ENCODE measurements at places on chromosomes 5 and 9. TPM values are rescaled to one million over a fixed set of nuclear protein-coding genes. Genes with fewer than 3 reads are reported as not detected.

The PCDHA1 gene
- polyA plus RNA-seq, result 0.09 TPM

DNA sequence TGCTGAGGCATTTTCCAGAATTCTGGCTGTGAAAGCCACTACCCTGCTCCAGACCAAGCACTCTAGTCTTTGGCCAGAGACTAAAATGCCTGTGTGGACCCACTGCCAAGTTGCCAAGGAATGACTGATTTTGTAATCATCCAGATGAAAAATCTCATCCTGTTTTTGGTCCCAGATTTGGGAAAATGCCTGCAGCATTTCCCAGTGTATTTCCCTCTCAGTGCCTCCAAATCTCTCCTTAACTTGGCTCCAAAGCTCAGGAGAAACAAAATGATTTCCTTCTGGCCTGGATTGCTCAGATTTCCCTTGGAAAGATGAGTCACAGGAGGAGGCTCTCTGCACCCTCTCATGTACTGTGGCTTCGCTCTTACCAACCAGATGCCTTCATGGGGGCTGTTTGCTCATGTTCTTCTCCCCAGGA, 335.2 kb upstream of the TARS1 start:
- no peak for DNase-seq

- no peak for DNase-seq
Observed at GRCh38 chr9:3508078-3508431, 17.7 kb downstream of the RFX3 start.

DNA sequence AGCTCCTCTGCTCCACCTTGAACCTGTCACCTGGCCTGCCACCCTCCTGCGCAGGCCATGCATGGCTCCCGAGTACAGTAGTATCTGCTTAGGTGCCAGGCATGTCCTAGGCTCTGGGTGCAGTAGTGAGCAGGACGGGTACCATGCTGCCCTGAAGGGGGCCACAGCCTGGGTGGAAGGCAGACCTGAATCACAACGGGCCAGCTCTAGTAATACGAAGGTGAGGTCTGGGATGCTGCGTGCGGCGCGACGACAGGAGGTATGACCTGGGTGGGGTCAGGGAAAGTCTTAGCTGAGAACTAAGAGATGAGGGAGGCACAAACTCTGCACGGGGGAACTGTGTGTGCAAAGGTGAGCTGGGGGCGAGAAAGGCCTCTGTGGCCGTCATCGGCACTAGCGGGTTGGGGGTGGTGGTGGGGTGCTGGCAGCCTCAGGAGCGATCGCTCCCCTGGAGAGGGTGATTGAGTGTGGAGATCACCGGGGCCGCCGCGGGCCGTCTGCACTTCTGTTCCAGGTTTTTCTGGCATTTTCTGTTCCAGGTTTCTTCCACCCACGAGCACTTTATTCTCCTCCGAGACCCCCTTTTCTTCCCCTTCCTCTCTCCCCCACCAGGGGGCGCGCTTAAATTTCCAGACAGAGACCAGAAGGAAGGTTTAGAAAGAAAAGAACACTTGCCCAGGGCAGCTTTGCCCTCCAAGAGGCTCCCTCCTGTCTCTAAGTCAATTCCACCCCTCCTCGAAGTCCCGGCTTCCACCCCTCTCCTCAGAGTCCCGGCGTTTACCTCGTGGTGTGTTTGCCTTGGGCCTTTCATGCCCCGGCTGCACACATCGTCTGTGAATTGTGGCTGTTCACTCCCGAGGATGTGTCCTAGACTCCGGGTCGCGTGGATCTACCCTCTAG, 15.1 kb downstream of the PDLIM4 start:
- no peak for DNase-seq

The IFNK gene
- polyA plus RNA-seq, result not detected

GRCh38 chr9:111294691-111295451, 35.2 kb downstream of the OR2K2 start:
- no peak for DNase-seq

DNA sequence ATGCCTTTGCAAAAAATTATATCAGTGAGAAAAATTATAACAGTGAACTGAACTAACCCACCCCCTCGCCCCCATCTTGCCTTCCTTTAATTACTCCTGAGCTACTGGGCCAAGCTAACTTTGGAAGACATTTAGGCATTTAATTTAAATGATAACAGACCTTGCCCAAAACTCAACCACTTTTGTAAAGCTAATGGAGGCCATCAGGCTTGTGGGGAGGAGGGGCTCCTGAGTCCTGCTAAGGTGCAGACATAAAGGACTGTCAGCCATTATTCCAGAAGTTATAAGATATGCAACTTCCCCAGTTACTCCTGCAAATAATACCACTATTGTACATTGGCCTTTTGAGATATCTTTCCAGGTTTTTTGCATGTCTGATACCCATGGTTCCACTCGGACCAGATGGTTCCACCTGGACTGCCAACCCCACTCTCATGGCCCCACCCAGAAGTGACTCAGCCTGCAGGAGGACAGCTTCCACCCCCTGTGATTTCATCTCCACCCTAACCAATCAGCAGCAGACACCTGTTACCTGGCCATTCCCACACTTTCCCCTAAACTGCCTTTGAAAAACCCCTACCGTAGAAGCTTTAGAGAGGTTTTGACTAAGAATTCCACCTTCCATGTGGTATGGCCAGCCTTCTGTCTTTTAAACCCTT, 805.4 kb upstream of the CDH6 start:
- DNase-seq, result no peak

DNA sequence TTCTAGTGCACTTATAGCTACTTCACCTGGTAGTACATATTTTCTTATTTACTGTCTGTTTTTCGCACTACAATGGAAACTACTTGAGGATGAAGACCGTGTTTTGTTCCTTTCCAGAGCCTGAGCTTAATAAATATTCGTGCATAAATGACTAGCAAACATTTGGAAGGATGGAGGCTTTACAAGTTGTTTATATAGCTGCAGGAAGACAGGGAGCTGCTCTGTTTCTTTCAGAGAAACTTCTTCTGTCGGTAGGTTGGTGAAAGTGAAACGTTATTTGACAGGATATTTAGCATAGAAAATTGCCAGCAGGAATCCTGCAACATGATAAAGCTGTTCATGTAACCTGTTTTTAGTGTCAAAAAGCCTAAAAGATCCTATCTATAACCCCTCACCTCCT, 210.6 kb downstream of the PCSK5 start:
- DNase-seq, result no peak

DNA sequence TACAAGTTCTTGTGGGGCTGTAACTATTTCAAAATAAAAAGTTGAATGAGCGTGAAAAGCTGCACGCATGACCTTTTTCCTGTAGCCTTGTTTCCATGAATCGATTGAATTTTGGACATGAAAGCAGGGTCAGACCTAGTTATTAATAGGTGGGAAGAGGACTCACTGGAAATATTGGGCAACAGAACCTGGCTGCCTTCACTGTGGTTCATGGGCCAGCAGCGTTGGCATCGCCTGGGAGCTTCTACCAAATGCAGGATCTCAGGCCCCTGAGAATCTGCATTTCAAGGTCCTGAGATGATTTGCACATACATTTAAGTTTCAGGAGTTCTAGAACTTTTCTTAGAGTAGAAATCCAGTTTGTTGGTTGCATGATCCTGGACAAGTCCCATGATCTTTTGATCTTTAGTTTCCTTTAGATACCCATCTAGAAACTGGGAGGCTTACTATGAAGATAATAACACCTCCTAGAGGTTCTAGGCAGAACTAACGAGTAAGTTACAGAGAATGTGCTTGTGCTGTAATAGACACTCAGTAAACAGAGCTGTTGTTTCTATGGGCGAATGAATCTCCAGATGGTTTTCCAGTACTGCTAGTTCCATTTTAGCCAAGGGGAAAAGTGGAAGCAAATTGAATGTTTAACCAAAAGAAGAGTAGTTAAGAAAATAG, 12.4 kb downstream of the ANKRD33B start:
- DNase-seq, result no peak

The SPATA9 gene
- 2.4 TPM for polyA plus RNA-seq

DNA sequence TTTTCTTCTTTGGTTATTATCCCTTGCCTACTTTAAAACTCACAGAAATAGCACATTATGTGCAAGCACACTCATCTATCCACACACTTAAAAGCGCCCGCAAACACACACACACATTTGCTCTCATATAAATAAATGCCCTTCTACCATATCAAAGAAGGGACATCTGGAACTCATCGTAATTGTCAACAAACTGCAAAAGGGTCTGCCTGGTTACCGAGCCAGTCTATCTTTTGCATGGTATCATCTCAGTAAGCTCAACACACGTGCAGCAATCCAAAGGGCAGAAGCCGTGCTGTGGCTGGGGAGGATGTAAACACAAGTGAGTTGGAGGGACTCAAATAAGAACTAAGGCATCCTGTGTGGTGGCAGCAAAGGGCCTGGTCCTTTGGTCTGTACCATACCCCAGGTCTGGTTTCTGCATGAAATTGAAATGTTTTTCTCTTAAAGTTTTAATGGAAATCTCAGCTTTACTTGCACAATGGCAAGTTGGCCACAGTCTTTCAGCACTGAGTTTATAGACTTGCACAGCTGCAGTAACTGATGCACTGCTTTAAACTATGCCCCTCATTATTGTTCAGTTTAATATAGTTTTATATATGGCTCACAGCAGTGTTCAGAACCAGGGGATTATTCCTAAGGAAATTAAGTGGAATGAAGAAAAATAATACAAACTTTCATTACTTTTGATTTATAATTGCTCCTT, 331.0 kb downstream of the ADAMTS6 start:
- no peak for DNase-seq

DNA sequence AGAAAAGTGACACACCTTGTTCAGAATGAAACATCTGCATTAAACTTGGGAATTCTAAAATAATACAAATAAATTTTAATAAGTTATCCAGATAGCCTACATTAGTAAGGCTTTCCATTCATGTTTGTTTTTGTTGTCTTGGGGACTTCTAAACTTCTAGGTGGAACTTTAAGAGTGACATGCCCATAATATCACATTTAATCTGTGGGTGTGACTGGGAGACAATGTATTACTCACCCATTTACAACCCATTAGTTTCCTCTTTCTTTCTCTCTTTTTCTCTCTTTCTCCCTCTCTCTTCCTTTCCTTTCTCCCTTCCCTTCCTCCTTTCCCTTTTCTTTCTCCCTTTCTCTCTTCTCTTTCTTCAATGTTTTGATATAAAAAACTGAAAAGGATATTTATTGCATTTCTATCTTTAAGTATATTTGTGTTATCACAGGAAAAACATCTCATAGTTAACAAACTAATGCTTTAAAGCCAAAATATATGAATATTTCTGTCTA, 12.5 kb upstream of the PTGER4 start:
- DNase-seq, result no peak

The DIRAS2 gene
- not detected for polyA plus RNA-seq

The INSL6 gene
- not detected for polyA plus RNA-seq

The TPPP gene
- polyA plus RNA-seq, result 0.05 TPM

The TNIP1 gene
- 49.2 TPM for polyA plus RNA-seq

GRCh38 chr9:136703276-136703860, 9.0 kb upstream of the DIPK1B start:
- DNase-seq, result no peak

The DTWD2 gene
- polyA plus RNA-seq, result 1.9 TPM

The MORN5 gene
- polyA plus RNA-seq, result not detected

DNA sequence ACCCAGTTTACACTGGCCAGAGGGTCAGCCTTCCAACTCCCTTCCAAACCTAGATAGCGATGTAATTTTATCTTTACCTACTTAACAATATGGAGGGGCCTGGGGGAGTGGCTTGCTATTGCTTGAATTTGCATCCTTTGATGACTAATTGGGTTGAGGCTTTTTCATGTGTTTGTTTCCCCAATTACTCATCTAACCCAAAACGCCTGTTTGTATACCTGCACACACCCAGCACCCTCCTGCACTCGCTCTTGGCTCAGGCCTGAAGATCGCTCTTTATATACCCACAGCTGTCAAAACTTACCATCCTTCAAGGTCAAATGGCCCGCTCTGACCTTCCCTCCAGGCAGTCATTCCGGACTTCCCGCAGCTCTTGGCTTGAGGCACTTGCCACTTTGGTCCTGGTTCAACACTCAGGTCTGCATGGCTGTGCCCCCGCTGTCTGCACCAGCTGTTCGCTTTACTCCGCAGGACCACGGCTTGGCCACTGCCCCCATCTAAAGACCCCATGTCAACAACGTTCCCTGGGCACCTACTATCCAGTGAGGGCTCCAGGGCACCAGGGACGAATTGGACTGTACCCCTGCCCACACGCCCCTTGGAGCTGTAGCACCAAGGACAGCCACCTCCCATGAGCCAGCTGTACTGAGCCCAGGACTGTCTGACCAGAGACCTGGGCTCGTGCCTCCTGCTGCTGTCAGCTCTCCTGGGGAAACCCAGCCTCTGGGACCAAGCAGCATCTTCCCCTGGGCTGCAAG, 76.1 kb upstream of the ADAMTS2 start:
- no peak for DNase-seq
